ENCODE measurements at places on chromosomes 6 and 20. TPM values are rescaled to one million over a fixed set of nuclear protein-coding genes. Genes with fewer than 3 reads are reported as not detected.

IL20RA gene
- total RNA-seq, result not detected

DNA sequence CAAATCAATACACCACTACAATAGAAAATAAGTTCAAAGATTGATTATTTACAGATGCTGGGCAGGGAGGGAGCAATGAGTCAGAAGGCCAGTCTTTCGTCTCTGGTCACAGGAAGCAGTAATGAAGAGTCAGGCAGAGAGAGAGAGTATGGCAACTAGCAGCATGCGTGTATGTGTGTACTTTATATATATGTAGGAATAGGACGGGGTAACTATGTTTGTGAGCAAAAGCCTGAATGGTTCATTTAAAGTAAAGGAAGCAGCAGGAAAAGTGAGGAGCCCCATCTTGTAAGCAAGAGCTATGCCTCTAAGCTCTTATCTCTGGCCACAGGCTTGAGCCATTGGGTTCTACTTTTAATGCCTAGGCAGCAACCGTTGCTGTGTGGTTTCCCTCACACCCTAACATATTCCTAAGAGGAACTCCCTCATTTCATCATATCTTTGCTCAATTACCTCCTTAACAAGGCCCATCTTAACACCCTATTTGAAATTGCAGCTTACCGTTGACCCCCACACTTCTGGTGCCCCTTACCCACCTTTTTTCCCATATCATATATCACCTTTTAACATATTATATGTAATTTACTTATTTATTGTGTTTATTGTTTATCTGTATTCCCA lies 66.6 kb downstream of the AFG1L start:
- H3K27me3 ChIP-seq, result no peaks in the 10 kb centered on the region
- H3K4me3 ChIP-seq, result no peak overlapping the region
- H3K4me1 ChIP-seq, result peaks cover 3% of the 10 kb centered on the region
- H3K27ac ChIP-seq, result no peak overlapping the region
- no peaks in the 10 kb centered on the region for H3K36me3 ChIP-seq
- DNase-seq, result no peak

TBXT gene
- total RNA-seq, result not detected

DNA sequence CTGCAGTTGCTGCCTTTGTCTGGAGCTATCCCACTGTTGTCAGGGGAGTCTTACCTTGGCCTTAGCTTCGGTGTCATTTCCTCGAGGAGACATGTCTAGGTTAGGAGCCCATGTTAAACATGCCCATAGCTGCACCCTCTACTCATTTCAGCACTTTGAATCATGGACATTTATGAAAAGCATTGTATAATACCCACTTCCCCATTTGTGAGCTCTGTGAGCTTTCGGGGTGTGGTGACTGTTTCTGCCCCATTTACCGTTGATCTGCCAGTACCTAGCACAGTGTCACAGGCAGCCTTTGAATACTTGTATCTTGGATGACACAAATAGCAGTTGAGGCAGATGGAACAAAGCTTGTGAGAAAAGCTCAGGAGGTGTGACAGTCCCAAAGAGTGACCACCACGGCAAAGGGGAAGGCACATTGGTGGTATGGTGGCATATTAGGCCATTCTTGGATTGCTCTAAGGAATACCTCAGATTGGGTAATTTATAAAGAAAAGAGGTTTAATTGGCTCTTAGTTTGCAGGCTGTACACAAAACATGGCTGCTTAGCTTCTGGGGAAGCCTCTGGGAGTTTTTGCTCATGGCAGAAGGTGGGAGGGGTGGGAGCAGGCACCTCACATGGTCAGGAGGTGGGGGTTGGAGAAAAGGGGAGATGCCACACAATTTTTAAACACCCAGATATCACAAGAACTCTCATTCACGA lies 42.0 kb downstream of the JARID2 start:
- DNase-seq, result no peak
- H3K36me3 ChIP-seq, result peaks cover 5% of the 10 kb centered on the region
- H3K4me3 ChIP-seq, result no peak overlapping the region
- H3K4me1 ChIP-seq, result peaks cover 51% of the 10 kb centered on the region

- no peak overlapping the region for H3K27ac ChIP-seq
- no peaks in the 10 kb centered on the region for H3K4me1 ChIP-seq
- no peaks in the 10 kb centered on the region for H3K27me3 ChIP-seq
- H3K36me3 ChIP-seq, result no peaks in the 10 kb centered on the region
Measured at GRCh38 chr6:145331066-145331465, 404.3 kb downstream of the EPM2A start.

DNA sequence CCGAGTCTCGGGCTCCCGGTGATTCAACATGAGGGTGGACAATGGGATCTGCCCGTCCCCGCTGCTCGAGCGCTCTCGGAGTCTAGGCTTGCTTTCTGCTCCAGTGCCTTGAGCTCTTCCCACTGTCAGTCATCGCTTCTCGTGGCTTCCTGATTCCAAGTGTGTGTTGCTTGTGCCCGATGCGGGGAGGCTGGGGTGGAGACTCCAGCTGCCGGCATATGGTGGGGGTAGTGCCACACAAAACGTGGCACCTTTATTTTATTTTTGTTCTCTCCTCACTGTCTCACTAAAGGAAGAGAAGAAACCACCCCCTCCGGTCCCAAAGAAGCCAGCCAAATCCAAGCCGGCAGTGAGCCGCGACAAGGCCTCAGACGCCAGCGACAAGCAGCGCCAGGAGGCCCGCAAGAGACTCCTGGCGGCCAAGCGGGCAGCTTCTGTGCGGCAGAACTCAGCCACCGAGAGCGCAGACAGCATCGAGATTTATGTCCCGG lies 14.8 kb upstream of the MYL9 start:
- H3K4me1 ChIP-seq, result peaks cover 1% of the 10 kb centered on the region
- DNase-seq, result no peak

OLIG3 gene
- 0.45 TPM for total RNA-seq

ECI2 gene
- 37.2 TPM for total RNA-seq

DNA sequence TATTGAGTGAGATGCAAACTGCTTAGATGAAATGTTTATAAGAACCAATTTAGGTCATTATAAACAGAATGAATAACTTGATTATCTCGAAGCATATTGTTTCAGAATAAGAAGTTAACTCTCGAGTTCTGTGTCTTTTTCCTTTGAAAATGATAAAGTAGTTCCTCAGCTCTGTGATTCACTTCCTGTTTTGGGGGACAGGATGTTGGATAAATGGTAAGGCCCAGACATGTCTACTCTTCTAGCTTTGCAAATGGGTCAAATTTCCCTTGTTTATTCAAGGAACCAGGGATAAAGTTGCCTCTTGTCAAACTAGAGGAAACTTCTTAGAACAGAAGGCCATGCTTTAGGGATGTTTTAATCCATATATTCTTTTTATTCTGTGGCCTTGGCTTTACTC lies 246.9 kb downstream of the SOX4 start:
- no peaks in the 10 kb centered on the region for H3K36me3 ChIP-seq
- no peak overlapping the region for H3K4me3 ChIP-seq
- no peak overlapping the region for H3K27ac ChIP-seq
- no peaks in the 10 kb centered on the region for H3K27me3 ChIP-seq

- H3K4me3 ChIP-seq, result no peak overlapping the region
- no peak for DNase-seq
- H3K4me1 ChIP-seq, result peaks cover 47% of the 10 kb centered on the region
- no peaks in the 10 kb centered on the region for H3K27me3 ChIP-seq
- H3K36me3 ChIP-seq, result peaks cover 42% of the 10 kb centered on the region
Measured at GRCh38 chr20:47581090-47581489, 79.4 kb downstream of the NCOA3 start.

DNA sequence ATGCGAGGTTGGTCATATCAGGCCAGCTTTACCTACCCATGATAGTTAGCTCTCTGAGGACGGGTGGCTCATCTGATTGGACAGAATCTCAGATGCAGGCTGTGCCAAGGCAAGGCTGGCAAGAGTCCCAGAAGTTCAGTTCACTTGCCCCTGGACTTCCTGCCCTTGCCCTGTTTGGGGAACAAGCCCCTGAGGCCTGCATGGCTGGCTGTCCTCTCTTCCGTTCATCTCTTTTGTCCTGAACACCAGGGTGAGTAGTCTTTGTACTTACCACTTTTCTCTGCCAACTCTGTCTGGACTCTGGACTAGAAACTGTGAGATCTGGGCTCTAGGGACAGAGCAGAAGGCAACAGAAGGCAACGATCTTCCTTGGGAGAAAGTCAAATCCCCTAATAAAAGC lies 769.9 kb downstream of the QKI start:
- no peak for DNase-seq
- H3K27ac ChIP-seq, result no peak overlapping the region
- H3K36me3 ChIP-seq, result no peaks in the 10 kb centered on the region
- no peaks in the 10 kb centered on the region for H3K27me3 ChIP-seq
- H3K4me1 ChIP-seq, result no peaks in the 10 kb centered on the region

DNA sequence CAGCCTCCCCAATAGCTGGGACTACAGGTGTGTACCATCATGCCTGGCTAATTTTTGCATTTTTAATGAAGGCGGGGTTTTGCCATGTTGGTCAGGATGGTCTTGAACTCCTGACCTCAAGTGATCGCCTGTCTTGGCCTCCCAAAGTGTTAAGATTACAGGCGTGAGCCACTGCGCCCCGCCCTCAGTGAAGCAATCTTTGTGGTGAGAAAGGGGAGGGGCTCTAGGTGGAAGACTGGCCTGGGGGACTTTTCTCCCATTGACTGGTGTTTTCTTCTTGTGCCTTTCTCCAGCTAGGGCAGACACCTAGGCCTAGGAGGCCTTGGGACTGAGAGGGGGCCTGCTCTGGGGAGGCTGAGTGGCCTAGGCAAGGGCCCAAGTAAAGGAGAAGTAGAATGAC lies 84.1 kb downstream of the DNAAF9 start:
- H3K27ac ChIP-seq, result no peak overlapping the region
- H3K4me1 ChIP-seq, result peaks cover 16% of the 10 kb centered on the region
- no peaks in the 10 kb centered on the region for H3K36me3 ChIP-seq
- no peaks in the 10 kb centered on the region for H3K27me3 ChIP-seq
- DNase-seq, result peak; percentile 24

- H3K27ac ChIP-seq, result no peak overlapping the region
- no peaks in the 10 kb centered on the region for H3K36me3 ChIP-seq
- H3K4me1 ChIP-seq, result no peaks in the 10 kb centered on the region
- DNase-seq, result no peak
- peaks cover 2% of the 10 kb centered on the region for H3K27me3 ChIP-seq
Measured at GRCh38 chr20:18909254-18909653, 95.7 kb downstream of the SCP2D1 start.

DCDC2 gene
- total RNA-seq, result not detected

DNA sequence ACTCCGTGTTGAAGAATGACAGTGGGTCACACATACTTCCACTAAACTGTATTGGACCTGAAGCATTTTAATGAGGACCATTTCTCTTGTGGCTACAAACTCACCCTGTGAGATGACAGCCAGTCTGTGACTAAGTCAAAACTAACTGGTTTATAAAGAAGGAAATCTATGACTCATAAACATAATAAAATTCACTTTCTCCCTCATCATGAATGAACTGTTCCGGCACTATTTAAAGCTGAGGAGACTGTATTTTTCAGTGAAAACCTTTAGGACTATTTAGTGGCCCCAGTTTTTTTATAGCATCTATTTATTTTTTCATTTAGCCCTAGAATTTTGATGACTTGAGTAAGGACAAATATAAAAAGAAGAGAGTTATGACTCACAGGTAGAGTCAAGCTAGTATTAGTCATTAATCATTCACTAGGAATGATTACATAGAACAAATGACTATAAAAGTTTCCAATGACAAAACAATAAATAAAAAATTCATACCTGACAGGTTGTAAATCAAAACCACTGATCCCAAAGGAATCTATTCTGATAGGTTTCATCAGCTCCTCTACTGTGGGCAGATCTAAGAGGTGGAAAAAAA lies 34.2 kb downstream of the CEP162 start:
- peaks cover 57% of the 10 kb centered on the region for H3K36me3 ChIP-seq
- no peaks in the 10 kb centered on the region for H3K4me1 ChIP-seq
- no peaks in the 10 kb centered on the region for H3K27me3 ChIP-seq
- H3K27ac ChIP-seq, result no peak overlapping the region
- no peak overlapping the region for H3K4me3 ChIP-seq
- no peak for DNase-seq

GPR63 gene
- 3.7 TPM for total RNA-seq

RRAGD gene
- total RNA-seq, result 11.6 TPM

GRCh38 chr6:81792826-81793225 lies 40.3 kb upstream of the TENT5A start:
- no peak for DNase-seq
- no peak overlapping the region for H3K4me3 ChIP-seq
- no peak overlapping the region for H3K27ac ChIP-seq
- H3K4me1 ChIP-seq, result no peaks in the 10 kb centered on the region
- no peaks in the 10 kb centered on the region for H3K36me3 ChIP-seq

DNA sequence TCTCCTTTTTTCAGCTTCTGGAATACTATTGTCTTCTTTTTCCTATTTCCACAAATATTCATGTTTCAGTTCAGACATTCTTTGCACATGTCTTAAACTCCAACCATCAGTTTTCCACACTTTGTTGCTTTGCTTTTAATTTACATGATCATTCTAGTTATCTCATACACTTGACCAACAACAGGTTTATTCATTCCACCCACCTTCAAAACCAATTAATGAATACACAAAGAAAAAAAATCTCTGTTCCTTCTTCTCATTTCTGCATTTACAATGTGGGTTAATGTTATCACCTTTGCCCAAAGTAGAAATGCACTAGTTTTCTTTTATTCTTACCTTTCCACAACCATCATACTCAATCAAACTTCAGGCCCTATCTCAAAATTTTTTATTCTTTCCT lies 216.7 kb downstream of the FRK start:
- H3K36me3 ChIP-seq, result no peaks in the 10 kb centered on the region
- no peaks in the 10 kb centered on the region for H3K27me3 ChIP-seq
- DNase-seq, result no peak
- H3K4me1 ChIP-seq, result no peaks in the 10 kb centered on the region
- no peak overlapping the region for H3K4me3 ChIP-seq
- no peak overlapping the region for H3K27ac ChIP-seq

DACT2 gene
- total RNA-seq, result 0.15 TPM

APOM gene
- total RNA-seq, result 3.6 TPM

DNA sequence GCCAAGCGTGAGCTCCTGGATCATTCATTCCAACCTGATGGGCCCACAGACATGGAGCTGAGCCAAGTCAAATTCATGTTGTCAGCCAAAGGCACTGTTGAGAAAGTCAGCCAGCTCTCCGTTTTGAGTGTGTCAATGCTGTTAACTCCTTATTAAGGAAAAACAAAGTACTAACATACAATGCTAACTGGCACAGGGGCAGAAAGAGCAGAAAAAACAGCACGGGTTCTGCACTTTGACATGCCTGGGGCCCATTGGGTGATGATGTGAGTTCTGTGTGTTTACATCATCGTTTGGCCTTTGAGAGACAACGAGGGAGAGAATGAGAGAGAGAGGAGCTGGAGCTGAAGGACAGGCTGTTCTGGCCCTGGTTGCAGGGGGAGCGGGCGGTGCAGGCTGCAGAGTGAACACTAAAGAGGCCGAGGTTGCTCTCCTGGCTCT lies 85.9 kb downstream of the SMOC2 start:
- H3K36me3 ChIP-seq, result no peaks in the 10 kb centered on the region
- no peaks in the 10 kb centered on the region for H3K4me1 ChIP-seq
- no peak overlapping the region for H3K27ac ChIP-seq
- H3K27me3 ChIP-seq, result no peaks in the 10 kb centered on the region

DNA sequence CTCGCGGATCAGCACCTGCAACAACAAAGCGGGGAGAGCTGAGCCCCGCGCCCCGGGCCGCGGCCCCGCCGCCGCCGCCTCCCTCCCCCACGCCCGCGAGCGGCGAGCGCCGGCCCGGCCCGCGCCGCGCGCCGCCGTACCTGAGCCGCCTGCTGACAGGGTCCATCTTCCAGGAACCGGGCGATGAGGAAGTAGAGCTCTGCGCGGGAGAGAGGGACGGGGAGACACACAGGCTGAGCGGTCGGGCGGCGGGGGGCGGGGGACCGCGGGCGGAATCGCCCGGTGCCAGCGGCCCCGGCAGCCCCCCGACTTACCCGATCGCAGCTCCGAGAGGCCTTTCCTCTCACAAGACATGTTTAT lies 359 bp downstream of the PHIP start:
- peaks cover 25% of the 10 kb centered on the region for H3K36me3 ChIP-seq
- H3K27ac ChIP-seq, result peak overlapping the region; percentile 98
